Stomach (tissue), 19 donors: ENCODE measurements at places on chromosomes 3 and 15. TPM values are rescaled to one million over a fixed set of nuclear protein-coding genes. Genes with fewer than 3 reads are reported as not detected.

Gene RNU5B-1
- not detected for total RNA-seq

GRCh38 chr15:55774113-55774970 is 31.4 kb upstream of the PRTG start:
- DNase-seq = peak; percentile 51

GRCh38 chr15:89880727-89881126 is 13.1 kb downstream of the AP3S2 start:
- no peak for DNase-seq

- DNase-seq = no peak
These were observed 62.7 kb downstream of the POMGNT2 start for GRCh38 chr3:43043071-43043766.

Gene FILIP1L
- total RNA-seq = 97.3 TPM

DNA sequence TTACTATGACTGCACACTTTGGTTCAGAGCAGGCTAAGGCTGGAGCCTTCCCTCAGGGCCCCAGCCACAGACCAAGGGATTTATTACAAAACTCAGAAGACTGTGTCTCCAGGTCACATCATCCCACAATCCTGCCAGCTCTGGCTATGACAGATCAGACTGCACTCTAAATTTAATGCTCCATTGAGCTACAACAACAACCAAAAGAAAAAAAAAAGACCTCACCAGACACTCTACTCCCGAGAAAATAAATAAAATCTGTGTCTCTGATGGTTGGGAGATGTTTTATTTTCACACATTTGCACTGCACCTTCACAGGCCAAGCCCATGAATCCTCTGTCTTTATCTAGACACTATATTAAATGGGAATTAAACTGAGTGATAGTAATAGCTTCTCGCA is 50.8 kb upstream of the CTNNB1 start:
- no peak for DNase-seq

Gene C3orf85
- total RNA-seq = not detected

DNA sequence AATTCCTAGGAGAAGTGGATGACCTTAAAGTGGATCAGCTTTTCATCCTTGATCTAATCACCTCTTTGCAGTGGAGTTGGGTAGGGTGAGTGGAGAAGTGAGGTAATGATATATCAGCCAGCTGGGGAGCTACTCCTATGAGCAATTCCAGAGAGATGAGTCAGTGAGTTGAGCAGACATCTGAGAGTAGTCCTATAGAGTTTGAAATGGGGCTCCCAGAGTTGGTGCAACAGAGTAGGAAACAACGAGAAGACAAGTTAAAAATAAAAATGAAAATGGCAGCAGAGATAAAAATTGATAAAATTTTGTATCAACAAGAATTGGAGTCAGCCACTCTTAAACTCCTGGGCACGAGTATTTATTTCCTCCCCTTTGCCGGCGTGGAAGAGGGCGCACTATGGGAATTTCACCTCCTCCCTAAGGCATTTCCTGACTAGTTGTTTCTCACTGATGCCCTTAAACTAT is 150.8 kb upstream of the DPH6 start:
- DNase-seq = no peak

DNA sequence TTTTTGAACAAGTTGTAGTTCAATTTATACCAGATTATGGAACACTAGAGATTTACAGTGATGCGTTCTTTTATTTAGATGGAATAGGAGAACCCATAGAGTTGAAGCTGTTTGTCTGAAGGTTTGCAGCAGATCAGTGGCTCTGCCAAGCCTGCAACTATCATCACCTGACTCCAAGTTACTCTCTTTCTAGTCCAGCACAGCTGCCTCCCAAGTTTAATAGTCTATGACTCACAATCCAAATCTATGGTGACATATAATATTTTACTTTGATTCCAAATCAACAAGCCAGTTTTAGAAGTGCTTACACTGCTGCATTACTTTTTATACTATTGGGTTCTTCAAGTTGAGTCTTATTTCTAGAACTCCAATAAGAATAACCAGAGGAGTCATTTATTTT is 400.4 kb downstream of the LPP start:
- DNase-seq = no peak

DNA sequence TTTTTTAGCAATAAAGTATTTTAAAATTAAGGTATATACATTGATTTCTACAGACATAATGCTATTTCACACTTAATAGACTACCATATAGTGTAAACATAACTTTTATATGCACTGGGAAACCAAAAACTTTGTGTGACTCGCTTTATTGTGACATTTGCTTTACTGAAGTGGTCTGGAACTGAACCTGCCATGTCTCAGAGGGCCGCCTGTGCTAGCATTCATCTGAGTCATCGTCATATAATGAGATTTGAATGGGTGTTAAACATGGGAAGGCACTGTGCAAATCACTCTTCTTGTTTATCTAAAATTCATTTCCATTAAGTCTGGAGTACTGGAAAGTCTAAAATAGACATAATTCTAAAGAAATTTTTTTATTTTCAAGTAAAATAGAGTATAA is 12.9 kb downstream of the EIF2AK4 start:
- no peak for DNase-seq

Gene TSEN2
- 18.7 TPM for total RNA-seq

GRCh38 chr3:136351351-136351750 is 101.2 kb downstream of the PCCB start:
- no peak for DNase-seq

Gene CISH
- total RNA-seq = 5.7 TPM

GRCh38 chr3:112394003-112394640 is 61.2 kb downstream of the CD200 start:
- DNase-seq = no peak

GRCh38 chr15:78415284-78415683 is 22.7 kb upstream of the IREB2 start:
- no peak for DNase-seq

Gene FGF7
- 55.1 TPM for total RNA-seq

DNA sequence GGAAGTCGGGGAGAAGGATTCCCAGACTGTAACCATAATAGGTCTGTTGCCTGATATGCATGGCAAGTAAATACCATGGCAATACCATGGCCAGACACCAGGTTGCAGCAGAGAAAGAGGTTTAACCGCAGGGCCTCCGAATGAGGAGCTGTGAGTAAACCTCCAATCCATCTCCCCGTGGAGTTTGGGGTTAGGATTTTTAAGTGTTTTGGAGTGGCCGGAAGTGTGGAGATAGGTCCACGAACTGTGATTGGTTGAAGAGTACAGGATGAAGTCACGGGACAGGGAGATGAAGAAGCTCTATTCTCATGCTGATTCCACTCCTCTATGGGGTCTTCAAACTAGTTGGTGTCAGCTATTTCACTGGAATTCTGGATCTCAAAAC is 127.9 kb downstream of the ST8SIA2 start:
- DNase-seq = peak; percentile 93

Gene AHSG
- not detected for total RNA-seq

GRCh38 chr15:86644339-86644738 is 564.7 kb downstream of the AGBL1 start:
- no peak for DNase-seq

DNA sequence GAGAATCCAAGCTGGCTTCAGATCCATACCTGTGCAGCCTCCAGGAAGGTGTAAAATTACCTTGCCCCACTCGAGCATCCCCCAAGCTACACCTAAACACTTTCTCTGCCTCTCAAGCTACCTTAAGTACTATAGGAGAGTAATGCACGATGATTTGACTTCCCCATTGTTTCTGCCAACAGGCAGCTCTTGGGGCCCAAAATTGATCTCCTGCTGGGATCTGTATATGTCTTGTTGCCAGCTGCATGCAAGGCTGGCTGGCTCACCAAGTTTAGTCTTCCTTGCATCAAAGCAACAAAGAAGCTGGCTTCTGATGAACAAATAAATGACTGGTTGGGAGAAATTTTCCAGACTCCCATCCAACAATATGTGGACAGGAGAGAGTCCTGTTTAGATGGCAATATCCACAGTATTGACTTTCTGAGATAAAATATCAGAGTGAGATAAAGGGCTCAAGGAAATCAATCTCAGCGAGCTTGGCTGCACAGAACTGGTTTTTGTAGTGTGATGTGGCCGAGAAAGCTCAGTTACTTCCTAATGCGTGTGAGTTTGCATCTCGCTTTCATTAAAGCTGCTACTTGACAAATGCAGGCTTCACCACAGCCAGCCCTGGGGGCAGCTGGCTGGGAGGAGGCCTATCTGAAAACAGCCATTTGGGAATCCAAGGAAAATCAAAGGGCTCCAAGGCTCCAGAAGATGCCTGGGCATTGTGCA is 140.7 kb downstream of the MINAR1 start:
- DNase-seq = peak; percentile 37

Gene SST
- 1.3 TPM for total RNA-seq

- peak; percentile 77 for DNase-seq
These were observed 3.6 kb upstream of the SMAD6 start for GRCh38 chr15:66698318-66698961.

Gene RBP2
- not detected for total RNA-seq

DNA sequence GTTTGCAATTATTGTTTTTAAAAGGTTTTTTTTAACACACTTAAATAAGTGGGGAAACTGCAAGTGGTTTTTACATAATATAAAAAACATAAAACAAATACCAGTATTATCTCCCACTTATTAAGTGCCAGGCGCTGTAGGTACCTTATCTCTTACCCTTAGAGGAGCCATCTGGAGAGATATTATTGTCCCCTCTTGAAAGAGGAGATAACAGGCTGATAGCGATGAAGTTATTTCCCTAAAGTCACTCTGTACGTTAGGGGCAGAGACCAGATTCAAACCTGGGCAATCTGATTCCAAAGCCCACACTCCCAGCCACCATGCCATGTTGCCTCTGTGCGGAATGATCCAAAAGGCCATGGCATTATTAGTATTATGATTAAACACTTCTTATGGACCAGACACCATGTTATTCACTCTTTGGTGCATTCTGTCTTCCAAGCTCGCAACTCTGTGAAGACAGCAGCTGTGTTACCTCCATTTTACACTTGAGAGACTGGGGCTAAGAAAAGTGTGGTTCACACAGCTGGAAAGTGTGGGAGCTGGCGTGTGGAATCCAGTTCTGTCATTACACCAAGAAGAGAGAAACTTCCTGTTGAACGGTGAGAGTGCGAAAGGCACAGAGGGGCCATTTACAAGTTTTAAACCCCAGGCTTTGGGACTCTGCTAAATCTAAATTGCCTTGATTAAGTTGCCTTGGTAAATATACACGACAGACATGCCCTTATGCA is 79.9 kb upstream of the MITF start:
- no peak for DNase-seq

Gene GRK7
- not detected for total RNA-seq

Gene CILP
- 17.6 TPM for total RNA-seq

- DNase-seq = peak; percentile 84
These were observed 9.1 kb downstream of the LIPC start for GRCh38 chr15:58440922-58441321.

DNA sequence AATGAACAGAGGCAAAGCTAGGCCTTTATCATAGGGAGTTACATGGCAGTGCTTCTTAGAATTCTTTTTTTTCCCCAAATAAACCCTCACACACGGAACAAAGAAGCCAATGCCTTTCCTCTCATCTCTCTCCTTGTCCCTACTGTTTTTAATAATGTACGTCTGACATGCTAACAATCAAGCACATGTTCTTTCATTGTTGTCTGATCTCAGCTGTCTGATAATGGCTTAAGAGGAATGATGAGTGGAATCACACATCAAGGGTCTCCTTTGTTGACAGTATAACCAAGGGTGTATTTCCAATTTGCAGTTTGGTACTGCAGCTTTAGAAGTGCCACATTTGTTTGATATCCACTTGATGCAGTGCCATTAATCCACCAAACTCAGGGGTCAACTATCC is 34.8 kb upstream of the EPHA3 start:
- DNase-seq = no peak

Gene GALNT15
- total RNA-seq = 16.5 TPM

- no peak for DNase-seq
These were observed 106.4 kb upstream of the PTX3 start for GRCh38 chr3:157330206-157330605.

GRCh38 chr15:78105476-78106241 is 13.3 kb downstream of the SH2D7 start:
- no peak for DNase-seq

Gene TMCC1
- 8.8 TPM for total RNA-seq

DNA sequence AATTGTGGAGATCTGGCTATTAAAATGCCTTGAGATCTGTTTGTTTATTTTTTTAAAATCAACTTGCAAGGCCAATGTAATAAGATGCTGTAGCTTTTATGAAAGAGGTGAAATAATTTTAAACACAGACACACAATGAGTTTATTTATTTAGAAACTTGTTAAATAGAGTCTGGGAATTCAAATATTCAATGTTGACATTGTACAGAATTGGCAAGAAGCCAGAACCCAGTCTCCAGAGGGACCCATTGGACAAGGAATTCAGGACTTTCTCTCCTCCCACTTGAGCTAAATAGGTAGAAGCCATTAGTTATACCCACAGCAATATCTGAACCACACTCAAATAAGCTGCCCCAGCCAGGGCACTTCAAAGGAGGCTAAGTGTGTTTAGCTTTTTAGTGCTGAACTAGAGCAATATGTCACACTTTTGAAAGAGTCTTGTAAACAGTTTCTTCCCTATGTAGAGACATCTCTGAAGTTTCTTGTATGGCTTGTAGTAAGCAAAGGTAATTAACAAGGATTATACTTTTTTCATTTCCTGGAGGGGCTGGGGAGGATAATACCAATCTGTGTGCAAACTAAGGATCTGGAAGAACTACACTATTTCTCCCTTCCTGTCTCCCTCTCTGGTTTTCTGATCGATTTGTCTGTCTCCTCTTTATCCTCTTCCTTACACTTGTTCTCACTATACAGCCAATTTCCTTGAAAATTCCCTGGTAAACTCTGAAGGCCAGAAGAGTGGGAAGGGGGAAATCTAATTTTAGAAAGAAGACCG is 6.0 kb downstream of the MECOM start:
- peak; percentile 72 for DNase-seq

Gene CDHR4
- total RNA-seq = under 0.01 TPM

Gene CRYGS
- total RNA-seq = not detected

DNA sequence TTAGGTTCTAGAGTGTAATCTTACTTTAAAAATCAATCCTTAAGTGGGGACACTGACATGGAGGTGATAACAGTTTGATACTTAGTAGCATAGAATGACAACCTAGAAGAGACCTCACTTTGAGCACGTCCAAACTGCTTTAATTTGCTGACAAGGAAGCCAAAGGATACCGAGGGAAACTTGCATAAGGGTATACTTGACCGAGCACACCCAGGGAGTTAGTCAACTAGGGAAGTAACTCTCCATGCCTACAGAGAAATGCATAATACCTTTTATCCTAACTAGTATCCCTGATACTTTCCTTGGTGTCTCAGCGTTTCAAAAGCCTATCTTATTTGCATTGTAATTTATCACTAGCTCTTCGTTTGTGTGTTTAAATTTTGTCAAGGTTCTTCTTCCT is 5.5 kb upstream of the TPRG1 start:
- DNase-seq = no peak

GRCh38 chr3:182583545-182583944 is 209.8 kb upstream of the ATP11B start:
- no peak for DNase-seq

Gene FOXB1
- total RNA-seq = not detected

Gene VEPH1
- not detected for total RNA-seq

Gene TCTA
- 10.3 TPM for total RNA-seq

Gene USF3
- 10.5 TPM for total RNA-seq
